CD4-positive, alpha-beta T cell treated with Interleukin-17A for 4 hours (primary cell): ENCODE measurements at places on chromosomes 12 and 14.

DNA sequence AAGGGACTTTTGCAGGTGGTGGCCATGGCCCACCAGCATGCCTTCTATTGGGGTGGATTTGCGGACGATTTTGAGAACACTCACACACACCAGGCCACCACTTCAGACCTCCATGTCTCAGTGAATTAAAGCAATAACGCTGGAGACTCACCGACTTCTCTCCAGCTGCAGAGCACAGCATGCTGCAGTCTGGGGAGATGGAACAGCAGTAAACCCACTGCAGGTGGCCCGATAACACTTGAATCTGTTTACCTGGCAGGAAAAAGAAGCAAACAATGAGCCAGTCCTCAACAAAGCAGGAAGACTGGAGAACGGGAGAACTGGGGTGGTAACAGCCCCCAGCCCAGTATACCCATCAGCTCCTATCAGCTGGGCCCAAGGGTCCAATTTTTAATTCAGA is 21.6 kb downstream of the RFC5 start:
- DNase-seq = no peak

DNA sequence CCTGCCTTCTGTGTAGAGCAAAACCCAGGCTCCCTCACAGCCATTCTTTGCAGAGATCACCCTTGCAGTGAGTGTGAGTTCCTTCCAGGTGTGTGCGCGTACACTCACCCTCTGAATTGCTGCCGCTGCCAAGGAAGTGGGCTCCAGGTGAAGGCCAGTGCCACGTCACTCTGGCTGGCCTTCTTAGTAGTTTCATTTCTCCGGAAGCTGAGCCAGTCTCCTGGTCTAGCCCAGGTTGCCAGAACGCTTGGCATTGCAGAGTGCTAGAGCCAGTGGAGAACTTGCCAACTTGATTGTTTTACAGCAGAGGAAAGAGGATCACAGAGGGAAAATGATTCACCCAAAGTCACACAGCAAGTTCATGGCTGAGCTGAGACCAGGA is 11.0 kb downstream of the CBLN3 start:
- no peak for DNase-seq

DNA sequence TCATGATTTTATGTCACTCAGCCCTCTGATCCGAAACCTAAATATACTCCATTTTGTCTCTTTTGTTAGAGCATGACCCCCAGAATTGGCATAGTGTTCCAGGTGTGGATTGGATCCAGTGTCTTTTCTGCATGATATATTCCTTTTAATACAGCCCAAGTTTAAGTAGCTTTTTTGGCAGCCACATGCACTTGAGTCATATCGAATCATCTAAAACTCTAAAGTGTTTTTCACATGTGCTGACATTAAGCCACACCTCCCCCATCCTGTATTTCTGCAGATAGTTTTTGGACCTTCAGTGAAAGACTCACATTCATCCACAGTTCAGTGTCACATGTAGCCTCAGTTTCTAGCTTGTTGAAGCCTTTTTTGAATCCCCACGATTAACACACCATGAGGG is 30.6 kb downstream of the BORCS5 start:
- peak; percentile 47 for DNase-seq

- DNase-seq = peak; percentile 30
These were observed 31.1 kb downstream of the CCDC177 start for GRCh38 chr14:69543341-69544115.

DNA sequence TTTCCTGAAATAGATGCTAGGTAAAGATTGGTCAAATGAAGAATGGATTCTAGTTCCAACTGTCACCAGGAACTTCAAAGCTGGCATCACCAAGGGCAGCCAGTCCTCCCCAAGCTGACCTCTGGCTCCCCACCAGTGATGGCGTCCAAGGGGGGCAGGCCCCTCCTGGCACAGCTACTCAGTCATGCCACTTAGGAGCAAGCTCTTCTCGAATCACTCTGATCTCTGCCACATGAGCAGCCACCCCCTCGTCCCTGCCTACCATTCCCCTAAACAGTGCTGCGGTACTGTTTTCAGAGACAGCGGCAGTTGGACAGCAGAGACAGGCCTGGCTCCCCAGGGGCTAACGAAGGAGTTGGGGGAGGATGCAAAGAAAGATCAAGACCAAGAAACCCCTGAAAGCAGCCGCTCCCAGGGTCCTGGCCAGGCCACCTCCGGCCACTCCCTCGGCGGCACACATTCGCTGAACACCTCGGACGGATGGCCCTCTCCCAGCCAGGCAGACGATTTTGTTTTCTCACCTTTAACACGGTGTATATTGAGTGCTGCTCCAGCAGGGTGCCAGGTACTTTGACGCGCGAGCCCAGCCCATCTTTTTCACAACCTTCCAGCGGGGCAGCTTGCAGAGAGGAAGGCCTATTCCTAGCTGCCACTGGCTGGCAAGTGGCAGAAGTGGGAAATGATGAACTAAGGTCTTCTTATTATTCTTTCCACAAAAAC is 47.4 kb downstream of the ARL6IP4 start:
- no peak for DNase-seq

- DNase-seq = no peak
These were observed 36.9 kb upstream of the HNF1A start for GRCh38 chr12:120941412-120941811.

DNA sequence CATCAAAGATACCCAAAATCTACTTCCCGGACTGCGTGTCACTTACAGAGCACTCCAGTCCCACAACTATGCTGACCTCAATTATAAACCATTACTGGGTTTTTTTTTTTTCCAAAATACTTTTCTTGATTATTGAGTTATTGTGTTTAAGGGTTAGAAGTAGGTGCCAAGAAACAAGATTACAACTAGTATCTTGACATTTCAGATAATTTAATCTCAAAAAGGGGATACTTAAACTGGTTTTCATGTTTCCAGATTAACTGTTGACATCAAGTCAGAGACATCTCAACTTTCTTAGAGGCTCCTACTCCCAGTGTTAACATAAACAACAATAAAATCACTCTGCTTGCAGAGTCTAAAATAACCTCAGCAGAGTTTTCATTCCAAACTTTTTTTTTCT is 131.2 kb upstream of the ARID2 start:
- DNase-seq = no peak

DNA sequence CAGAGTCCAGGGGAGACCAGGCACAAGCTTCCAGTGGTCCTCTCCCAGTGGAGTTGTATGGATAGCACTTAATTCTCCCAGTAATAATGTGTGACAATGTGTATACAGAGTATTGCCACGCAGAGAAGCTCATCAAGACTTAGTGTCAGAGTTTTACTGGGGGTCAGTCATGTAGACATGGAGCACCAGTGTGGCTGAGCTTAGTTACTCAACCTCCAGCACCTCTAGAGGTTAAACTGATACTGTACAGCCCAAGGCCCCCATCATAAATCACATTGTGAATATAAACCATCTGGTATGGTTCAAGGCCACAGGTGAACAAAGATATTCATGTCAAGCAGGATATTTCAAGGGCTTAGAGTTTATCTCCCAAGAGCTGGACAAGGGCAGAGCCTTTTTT is 378.1 kb upstream of the TMPO start:
- no peak for DNase-seq

GRCh38 chr12:56103823-56104108 is 593 bp upstream of the PA2G4 start:
- no peak for DNase-seq

DNA sequence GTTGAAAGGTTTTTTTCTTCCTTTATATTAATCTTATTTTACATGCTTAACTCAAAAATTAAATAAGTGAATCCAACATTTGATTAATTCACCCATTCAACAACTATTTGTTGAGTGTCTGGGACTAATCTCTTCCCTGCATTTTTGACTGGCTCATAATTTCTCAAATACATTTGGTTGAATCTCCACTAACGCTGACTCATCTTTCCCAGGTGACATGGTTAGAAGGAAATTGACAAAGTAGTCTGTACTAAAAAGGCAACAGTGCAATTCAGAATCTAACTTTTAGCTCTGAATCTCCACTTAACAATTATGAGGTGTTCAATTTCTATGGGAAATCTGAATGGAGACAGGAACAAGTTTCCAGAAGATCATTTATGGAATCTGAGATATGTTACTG is 88.9 kb downstream of the LIN7A start:
- DNase-seq = no peak
